ENCODE measurements at places on chromosomes 6 and 20.

- no peak for DNase-seq
Measured at GRCh38 chr20:58155148-58155925, 73.1 kb downstream of the ANKRD60 start.

- DNase-seq, result no peak
Measured at GRCh38 chr6:166697113-166697512, 70.1 kb upstream of the RPS6KA2 start.

DNA sequence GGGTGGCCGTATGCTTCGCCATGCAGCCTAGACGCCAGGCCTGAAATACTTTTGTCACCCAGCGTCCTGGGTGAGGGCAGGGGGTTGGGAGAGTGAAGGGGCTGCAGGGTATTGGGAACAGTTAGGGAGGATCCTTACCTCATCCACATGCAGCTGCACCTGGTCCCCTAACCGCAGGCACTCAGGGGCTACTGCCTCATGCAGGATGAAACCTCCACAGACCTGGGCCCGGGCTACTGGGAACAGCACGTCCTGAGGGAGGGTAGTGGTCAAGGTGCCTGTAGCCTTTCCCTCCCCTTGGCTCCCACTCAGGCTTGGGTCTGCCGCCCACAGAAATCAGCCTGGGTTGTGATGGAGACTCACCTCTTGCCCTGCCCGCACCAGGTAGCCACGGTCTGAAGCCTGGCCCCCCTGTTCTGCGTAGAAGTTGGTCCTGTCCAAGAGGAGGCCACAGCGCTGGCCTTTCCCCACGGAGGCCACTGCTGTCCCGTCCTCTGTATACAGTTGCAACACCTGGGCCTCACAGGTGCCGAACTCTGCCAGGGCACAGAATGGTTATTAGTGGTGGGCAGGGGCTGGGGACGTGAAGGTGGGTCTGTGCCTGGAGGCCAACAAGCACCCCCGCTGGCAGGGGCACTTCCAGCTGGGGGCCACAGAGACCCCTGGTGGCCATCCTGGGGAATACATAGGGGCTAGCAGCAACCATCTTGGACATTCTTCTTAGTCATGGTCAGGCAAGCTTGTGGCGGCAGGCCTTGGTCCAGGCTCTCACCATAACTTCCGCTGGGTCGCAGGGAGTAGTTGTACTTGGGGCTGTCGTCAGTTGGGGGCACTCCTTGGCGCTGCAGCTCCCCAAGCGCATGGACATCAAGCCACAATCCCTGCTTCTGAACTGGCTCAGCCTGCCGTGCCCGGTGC lies 8.6 kb downstream of the AARS2 start:
- peak; percentile 39 for DNase-seq

- peak; percentile 83 for DNase-seq
Measured at GRCh38 chr6:149060985-149061760, 256.3 kb upstream of the TAB2 start.

GRCh38 chr6:135451617-135452190 lies 45.8 kb downstream of the AHI1 start:
- peak; percentile 38 for DNase-seq

DNA sequence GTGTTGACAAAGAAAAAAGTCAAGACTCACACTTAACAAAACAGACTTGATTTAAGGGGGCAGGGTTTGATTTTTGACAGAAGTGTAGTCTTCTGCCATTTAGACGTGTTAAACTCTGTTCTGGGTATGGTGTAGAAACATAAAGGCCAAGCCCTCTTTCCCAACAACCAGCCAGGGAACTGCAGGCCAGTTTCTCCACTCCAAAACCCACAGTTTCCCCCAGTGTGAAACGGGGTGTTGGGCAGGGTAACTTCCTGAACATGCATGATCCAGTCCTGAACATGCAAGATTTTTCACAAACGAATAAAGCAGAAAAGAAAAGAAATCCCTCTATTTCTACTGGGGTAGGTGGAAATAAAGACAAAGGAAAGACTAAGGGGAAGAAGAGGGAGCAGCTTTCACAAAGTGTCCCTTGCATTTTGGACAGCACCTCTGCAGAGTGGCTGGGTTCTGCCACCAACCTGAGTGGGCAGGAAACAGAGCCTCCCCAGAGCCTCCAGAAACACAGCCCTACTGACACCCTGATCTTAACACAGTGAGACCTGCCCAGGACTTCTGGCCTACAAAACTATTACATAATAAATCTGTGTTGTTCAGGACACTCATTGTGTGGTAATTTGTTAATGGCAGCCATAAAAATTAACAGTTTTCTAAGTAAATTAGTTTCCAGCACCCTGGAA lies 7.5 kb downstream of the APMAP start:
- no peak for DNase-seq

GRCh38 chr6:47290124-47290834 lies 19.4 kb downstream of the TNFRSF21 start:
- DNase-seq, result no peak
